ENCODE measurements at places on chromosomes 2 and 18.

GRCh38 chr2:226312155-226312554 lies 487.5 kb downstream of the IRS1 start:
- DNase-seq: no peak

DNA sequence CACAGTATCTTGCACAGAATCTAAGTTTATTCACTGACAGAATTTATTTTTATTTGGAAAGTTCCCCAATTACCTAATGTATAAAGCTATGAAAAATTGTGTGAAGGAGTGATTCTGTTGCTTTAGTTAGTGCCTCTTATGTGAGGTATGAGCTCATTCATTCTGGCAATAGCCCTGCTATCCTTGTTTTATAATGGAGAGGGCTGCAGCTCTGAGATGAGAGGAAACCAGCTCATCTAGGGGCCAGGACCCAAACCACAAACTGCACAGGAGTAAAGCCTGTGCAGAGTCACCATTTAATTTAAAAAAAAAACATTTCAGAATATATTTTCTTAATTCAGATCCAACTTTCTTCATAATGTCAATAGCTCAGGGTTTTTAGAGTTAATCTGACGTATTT lies 383.0 kb downstream of the TMEM182 start:
- no peak for DNase-seq

- DNase-seq: no peak
Measured at GRCh38 chr2:7771781-7772180, 854.6 kb downstream of the RNF144A start.

- no peak for DNase-seq
Measured at GRCh38 chr2:125710561-125710960, 945.4 kb upstream of the GYPC start.

DNA sequence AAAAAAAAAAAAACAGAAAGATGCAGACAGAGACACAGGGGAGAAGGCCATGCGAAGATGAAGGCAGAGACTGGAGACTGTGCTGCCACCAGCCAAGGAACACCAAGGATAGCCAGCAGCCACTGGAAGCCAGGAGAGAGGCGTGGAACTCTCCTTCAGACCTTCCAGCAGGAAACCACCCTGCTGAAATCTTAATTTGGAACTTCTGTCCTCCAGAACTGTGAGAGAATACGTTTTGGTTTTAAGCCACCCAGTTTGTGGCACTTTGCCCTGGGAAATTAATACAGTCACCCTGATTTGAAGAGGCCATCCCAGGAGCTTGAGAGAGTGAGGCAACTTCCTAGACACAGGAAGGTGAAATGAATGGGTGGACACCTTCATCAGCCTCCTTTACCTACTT lies 93.7 kb downstream of the IRS1 start:
- no peak for DNase-seq

DNA sequence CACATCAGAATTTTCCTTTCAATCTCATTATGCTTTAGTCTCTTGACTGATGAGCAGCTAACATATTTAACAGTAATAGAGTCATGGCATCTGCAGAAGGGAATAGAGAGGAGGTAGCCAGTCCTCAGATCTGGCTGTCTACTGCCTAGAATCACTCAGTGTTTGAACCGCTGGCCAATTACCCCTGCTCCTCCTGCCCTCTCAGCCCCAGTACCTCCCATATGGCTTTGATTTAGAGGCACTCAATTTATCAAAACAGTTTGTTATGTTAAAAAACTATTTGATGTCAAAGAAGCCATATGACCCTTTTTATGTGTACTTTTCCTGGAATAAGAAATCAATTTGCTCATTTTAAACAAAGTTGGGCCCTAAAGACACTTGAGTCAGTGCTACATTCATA lies 355.2 kb downstream of the CMPK2 start:
- DNase-seq: no peak

GRCh38 chr2:236510034-236510433 lies 59.6 kb upstream of the ACKR3 start:
- no peak for DNase-seq

Data from ACHN (cell line).